ENCODE measurements at places on chromosomes 1 and 21.

- no peak for DNase-seq
These were observed 283.3 kb downstream of the CAMTA1 start for GRCh38 chr1:7068552-7068951.

GRCh38 chr1:215682232-215682631, 115.1 kb downstream of the KCTD3 start:
- no peak for DNase-seq

GRCh38 chr1:154265586-154265985, 6.8 kb upstream of the HAX1 start:
- no peak for DNase-seq

- DNase-seq, result no peak
These were observed 14.9 kb downstream of the SH2D1B start for GRCh38 chr1:162397039-162397448.

- no peak for DNase-seq
These were observed 45.8 kb downstream of the DNAJC6 start for GRCh38 chr1:65355031-65355712.

DNA sequence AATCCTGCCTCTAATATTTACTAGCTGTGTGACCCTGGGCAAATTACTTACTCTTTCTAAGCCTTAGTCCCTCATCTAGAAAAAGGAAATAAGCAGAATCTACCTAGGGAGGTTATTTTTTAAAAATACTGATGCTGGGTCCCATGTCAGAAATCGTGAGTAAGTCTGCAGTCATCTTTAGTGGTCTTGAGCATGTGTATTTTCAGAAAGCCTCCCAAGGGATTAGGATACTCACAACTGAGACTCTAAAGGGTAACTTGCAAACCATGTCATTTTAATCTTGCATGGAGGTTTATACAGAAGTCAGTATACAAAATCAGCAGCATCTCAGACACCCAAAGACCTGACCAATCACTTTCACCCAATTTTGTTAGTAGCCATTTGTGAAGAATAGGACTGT, 43.2 kb downstream of the DSTYK start:
- DNase-seq, result no peak

- no peak for DNase-seq
These were observed 21.5 kb upstream of the LRP8 start for GRCh38 chr1:53349369-53349835.

DNA sequence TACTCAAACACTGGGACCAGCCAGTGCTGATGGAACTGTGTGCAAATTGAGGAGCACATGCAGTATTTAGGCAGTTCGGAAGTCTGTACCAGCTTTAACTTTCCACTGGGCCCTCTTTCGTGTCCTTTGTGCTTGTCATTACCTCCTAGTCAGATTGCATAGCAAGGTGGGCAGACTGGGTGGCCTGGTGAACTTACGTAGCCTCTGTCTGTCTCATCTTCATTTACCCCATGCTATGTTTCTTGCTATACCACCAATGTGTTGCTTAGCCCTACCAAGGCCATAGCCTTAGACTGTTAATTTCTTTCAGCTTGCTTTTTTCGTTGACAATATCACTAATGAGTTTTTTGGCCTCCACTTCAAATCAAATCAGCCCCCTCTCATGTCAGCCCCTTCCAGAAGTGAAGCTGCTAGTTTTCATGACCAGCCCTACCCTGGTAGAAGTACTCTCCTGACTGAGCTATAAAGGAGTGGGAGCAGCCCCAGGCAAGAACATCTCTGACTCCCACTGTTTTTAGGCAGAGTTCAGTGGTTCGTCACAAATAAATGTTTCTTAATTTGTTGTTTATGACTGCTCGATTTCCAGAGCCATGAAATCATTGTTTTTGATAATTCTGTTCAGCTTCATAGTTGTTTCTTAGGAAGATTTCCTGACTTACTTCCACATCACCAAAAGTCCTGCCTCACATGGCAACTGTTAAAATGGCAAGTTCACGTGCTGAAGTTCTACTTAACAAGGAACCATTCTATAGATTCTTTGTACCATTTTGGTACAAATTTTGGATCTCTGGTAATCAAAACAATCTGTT, 19.3 kb downstream of the PRKACB start:
- DNase-seq, result no peak

All from stimulated activated naive B cell treated with anti-CD40 and anti-IgM and Interleukin-4, amounts not matched to agents 10 μg/mL and 1 μg/mL and 100 μg/mL, for 72 hours (primary cell).